ENCODE measurements at places on chromosomes 13 and 19.

DNA sequence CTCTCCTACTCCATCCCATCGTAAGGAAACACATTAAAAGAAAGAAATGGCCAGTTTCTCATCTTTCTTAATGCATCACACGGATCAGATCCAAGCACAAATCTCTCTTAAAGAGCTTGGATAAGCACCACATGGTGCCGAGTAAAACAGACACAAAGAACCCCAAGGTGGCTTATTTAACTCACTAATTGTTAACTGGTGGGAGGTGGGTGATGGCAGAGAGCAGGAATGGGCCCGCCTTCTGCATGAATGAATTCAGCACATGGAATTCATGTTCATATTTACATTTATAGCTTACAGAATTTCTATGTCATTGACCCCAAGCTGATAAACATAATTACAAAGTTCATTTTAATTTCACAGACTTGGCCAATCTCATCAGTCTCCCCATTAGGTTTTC is 89.9 kb downstream of the MZT1 start:
- DNase-seq: no peak

GRCh38 chr13:76164290-76164689 is 528.2 kb downstream of the LMO7 start:
- no peak for DNase-seq

GRCh38 chr13:69010789-69011188 is 1096.8 kb upstream of the ATXN8OS start:
- DNase-seq: no peak

DNA sequence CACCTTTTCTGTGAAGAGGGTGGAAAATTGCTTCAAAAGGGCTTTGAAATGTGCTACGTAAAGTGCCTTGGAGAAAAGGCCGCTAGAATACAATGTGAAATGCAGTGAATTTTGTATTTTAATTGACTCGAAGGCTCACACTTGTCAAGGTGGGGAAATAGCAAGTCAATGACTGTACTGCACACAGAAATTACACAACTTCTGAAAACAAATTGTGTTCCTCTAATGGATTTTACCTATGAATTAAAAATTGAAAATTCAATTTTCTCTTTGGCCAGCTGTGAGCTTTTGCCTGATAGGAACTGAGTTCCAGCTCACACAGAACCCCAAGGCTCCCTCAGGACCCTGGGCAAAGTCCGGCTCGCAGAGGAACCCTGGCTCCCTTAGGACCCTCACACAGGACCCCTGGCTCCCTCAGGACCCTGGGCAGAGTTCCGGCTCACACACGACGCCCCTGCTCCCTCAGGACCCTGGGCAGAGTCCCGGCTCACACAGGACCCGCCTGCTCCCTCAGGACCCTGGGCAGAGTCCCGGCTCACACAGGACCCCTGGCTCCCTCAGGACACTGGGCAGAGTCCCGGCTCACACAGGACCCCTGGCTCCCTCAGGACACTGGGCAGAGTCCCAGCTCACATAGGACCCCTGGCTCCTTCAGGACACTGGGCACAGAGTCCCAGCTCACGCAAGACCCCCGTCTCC is 324.9 kb downstream of the UQCRFS1 start:
- no peak for DNase-seq

DNA sequence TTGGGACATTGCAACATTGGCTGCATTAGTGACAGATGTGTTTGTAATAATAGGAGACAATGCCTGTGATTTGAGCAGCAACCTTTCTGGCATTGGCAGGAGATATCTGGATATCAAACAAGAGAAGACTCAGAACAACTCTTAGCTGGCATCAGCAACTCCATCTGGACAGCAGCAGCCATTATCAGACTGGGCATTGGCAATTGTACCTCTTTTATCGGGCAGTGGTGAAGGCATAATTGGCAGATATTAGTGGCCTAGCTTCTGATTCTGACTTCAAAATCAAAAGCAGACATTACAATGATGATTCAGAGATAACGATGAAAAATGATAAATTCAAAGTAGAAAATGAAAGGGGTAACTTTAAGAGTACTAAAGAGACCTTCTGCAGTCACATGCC is 1193.7 kb downstream of the EFNB2 start:
- no peak for DNase-seq

DNA sequence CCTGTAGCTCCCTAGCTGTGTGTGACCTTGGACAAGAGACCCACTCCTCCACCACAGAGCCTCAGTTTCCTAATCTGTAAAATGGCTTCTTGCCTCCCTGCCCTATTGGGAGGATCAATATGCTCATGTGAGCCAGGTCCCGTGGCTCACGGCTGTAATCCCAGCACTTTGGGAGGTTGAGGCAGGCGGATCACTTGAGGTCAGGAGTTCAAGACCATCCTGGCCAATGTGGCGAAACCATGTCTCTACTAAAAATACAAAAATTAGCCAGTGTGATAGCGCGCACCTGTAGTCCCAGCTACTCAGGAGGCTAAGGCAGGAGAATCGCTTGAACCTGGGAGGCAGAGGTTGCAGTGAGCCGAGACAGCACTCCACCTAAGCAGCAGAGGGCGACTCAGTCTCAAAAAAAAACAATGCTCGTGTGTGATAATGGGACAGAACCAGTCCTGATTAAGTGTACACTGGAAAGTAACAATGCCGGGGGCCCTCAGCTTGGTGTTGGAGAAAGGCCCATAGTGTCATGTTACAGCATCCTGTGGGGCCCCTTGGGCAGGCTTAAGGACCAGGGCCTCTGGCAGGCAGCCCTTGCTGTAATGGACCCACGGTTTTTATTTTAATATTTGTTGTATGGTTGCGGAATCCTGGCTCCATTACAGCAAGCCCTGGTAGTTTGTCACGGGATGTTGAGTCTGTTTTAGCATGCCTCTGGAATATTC is 6.8 kb downstream of the RPS11 start:
- DNase-seq: no peak

DNA sequence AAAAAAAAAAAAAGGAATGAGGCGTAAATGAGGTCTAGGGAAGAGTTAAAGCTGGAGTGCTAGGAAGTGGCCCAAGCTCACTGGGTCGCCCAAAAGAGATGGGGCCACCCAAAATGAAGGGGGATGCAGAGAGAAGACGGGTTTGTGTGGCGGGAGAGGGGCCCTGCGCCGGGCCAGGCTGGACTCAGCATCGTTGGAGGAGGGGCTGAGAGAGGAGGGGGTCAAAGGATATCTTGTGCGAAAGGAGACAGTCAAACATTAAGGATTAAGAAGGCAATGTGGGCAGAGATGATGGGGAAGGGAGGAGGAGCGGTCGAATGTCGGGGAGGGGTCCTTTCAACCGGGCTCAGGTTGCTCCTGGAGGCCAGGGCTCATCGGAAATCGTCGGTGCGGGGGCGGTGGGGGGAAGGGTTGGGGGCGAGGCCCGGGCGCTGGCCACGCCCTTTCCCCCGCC is 825 bp upstream of the CARM1 start:
- DNase-seq: no peak

DNA sequence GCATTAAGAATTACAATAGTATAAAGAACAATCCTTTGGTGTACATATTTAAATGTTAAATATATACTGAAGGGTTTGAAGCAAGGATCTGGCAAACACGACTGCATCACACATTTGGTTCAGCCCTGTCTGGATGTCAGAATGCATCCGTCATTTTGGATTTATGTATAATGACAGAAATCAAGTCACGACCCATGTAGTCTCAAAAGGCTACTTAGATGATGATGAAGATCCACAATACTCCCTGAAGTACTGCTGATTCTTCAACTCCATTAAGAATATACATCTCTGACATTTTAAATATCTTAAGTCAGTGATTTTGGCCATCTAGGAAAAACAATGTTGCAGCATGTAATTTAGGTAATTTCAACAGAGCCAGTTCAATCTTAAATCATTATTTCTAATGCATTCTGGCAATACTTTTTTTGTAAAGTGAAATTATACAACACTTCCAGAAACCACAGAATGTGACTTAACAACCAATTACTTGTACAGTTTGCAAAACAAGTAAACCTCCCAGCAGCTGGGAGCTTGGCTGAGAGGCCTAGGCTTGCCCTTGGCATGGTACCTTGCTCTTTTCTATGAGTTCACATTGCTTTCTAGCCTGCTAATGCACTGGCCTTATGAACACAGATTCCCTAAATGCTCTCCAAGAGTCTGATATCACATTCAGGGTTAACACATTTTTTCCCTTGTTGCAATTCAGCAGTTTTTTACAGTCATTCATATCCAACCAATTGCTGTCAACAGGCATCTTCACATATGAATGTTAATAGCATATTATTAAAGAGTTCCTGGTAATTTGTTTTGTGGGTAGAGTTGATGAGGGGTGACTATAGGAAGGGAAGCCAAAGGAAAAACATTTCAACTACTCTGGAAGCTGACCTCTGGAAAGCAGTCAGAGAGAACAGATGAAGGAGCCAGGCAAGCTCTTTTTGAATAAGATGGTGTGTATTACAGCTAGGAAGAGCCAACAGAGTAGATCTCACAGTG is 175.2 kb downstream of the ENOX1 start:
- DNase-seq: no peak

DNA sequence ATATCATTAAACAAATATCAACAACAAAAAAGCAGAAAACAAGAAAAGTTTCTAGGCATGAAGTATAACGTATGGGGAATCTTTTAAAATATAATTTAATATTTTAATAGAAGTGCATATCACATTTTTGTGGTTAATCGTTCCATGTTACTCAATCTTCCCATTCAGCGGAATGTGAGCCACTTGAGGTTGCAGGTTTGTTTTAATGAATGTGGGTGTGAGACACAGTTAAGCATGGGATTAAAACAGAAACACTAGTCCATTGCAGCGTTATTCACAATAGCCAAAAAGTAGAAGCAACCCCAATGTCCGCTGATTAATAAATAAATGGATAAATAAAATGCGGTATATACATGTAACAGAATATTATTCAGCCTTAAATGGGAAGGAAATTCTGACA is 146.0 kb downstream of the NDFIP2 start:
- no peak for DNase-seq

DNA sequence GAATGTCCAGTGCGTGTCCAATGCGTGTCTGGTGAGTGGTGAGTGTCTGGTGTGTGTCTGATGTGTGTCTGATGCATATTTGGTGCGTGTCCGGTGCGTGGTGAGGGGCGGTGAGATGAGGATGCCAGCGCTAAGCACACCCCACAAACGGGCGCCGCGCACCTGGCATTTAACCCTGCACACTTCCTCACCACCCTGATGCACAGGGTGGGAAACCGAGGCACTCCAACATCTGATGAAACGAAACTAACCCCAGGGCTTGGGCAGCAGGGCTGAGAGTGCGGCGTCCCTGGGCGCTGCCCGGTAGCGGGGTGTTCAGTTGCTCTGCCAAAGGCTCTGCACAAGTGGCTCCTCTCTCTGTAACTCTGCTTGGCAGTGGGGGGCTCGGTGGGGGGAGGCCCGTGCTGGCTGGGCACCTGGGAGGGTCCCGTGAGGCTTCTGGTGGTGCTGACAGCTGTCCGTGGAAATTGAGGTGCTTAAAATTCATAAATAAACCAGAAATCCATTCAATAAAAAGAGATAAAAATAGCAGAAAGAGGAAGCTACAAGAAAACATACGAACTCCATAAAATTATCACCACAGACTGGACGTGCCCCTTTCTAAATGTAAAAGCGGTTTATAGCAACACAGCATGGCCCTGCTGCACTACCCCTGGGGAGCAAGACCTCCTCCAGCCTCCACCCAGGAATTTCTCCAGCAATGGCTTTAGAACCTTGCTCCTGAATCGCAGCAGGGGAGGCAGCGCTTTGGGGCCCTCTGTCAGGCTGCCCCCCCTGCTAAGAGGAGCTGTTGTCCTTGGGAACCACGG is 76.0 kb downstream of the RASA3 start:
- DNase-seq: no peak

GRCh38 chr13:108959234-108959633 is 329.8 kb downstream of the MYO16 start:
- no peak for DNase-seq

DNA sequence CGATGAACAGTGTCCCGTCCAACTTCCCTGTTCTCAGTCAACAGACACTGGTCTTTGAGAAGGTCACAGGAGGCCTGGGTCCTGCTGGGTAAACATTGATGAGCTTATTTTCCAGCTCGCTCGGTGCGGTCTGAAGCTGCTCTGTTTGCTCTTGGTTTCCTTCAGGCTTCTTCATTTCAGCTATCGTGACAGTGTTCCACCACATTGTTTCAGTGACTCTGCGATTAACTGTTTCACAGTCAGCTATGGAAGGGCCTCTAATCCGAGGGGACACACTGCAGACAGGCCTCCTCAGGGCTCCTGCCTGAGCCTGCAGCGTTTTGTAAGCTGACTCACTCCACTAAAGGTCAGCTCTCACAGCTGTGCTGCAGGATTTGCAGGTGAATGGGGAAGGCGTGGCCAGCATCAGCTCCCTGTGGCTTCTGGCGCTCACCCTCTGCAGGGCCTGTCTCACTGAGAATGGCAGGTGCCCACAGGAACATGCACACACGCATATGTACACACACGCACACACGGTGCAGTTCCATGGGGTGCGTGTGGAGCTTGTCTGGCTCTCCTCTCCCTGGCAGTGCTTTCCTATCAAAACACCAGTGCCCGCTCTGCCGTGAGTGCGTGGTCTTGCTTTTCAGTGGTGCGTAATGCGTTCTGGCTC is 62.9 kb upstream of the MCF2L start:
- DNase-seq: no peak

- no peak for DNase-seq
Observed at GRCh38 chr13:33548069-33548468, 262.5 kb upstream of the STARD13 start.

DNA sequence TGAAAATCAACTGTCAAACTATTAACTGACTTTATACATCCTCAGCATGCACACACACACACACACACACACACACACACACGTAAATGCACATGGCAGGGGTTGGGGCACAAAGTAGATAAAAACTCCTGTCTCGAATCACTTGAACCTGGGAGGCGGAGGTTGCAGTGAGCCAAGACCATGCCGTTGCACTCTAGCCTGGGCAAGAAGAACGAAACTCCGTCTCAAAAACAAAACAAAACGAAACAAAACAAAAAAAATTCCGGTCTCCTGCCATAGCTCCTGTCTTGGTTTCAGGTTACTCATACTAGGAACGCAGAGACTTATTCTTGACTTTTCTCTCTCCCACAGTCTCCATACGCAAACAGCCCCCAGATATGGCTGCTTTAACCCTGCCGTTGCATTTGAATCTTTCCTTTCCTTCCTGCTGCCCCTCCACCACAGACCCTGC is 148.9 kb downstream of the SHISA2 start:
- no peak for DNase-seq

DNA sequence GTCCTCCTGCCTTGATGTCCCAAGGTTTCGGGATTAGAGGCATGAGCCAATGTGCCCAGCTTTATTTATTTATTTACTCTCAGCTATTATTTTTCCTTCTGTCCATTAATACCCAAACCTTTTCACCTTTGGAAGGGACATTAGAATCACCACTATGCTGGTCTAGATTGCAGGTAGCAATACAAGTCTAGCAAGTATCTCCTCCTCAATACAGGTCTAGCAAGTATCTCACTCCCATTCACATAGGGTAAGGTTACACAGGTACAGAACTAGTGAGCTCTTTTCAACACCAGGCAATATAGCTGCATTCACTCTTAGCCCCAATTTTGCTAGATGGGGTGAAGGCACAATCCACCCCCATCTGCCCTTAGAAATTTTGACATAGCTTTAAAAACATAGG is 17.4 kb upstream of the SPRYD7 start:
- DNase-seq: no peak

- no peak for DNase-seq
Observed at GRCh38 chr13:109782066-109782822, 4.1 kb downstream of the IRS2 start.

- DNase-seq: no peak
Observed at GRCh38 chr19:44845286-44845611, 848 bp upstream of the NECTIN2 start.
